ENCODE measurements at places on chromosomes 7 and 10. TPM values are rescaled to one million over a fixed set of nuclear protein-coding genes. Genes with fewer than 3 reads are reported as not detected.

Gene AKR1C8
- 0.20 TPM for polyA plus RNA-seq

Gene PPIF
- polyA plus RNA-seq: 68.7 TPM

Gene SEMA4G
- polyA plus RNA-seq: 40.1 TPM

Gene CPA1
- polyA plus RNA-seq: 1.3 TPM

Gene CADPS2
- polyA plus RNA-seq: 65.8 TPM

Gene RSU1
- 74.8 TPM for polyA plus RNA-seq

Gene ERVW-1
- 0.35 TPM for polyA plus RNA-seq

Gene GATA3
- polyA plus RNA-seq: 123 TPM

Gene PALD1
- 13.0 TPM for polyA plus RNA-seq

Gene MACC1
- polyA plus RNA-seq: 10.9 TPM

Gene CUL2
- polyA plus RNA-seq: 40.2 TPM

Gene PSMA2
- polyA plus RNA-seq: 216 TPM

Gene LOXL4
- 4.4 TPM for polyA plus RNA-seq

Gene C10orf53
- polyA plus RNA-seq: not detected

Gene KCP
- 18.5 TPM for polyA plus RNA-seq

Gene TMEM140
- polyA plus RNA-seq: 24.5 TPM

Gene PRLHR
- polyA plus RNA-seq: not detected

Gene NCOA4
- polyA plus RNA-seq: 198 TPM

Gene PVRIG
- 7.9 TPM for polyA plus RNA-seq

Gene SH3PXD2A
- polyA plus RNA-seq: 35.5 TPM

Gene EBLN1
- 0.17 TPM for polyA plus RNA-seq

Gene FXYD4
- polyA plus RNA-seq: not detected

Gene TAC1
- 0.83 TPM for polyA plus RNA-seq

Gene CYP2C19
- not detected for polyA plus RNA-seq

Gene SLC29A4
- 26.9 TPM for polyA plus RNA-seq

Gene RBP4
- 18.8 TPM for polyA plus RNA-seq

Gene ATOH7
- 1.8 TPM for polyA plus RNA-seq

Gene MSMB
- not detected for polyA plus RNA-seq

Gene ICA1
- polyA plus RNA-seq: 17.4 TPM

Gene HACD1
- 15.2 TPM for polyA plus RNA-seq

Gene FZD1
- polyA plus RNA-seq: 61.8 TPM

Gene NOM1
- polyA plus RNA-seq: 32.5 TPM

Gene NUTM2D
- polyA plus RNA-seq: 10.0 TPM

Gene PRSS37
- polyA plus RNA-seq: 1.3 TPM

Gene PIK3CG
- 3.2 TPM for polyA plus RNA-seq

Gene FAM241B
- 11.3 TPM for polyA plus RNA-seq

Gene MRPS17
- polyA plus RNA-seq: 15.8 TPM

Gene H2BK1
- polyA plus RNA-seq: not detected

Gene CYP3A7
- polyA plus RNA-seq: 0.90 TPM

Gene EPDR1
- 18.5 TPM for polyA plus RNA-seq
